ENCODE measurements at places on chromosomes 12 and 14.

DNA sequence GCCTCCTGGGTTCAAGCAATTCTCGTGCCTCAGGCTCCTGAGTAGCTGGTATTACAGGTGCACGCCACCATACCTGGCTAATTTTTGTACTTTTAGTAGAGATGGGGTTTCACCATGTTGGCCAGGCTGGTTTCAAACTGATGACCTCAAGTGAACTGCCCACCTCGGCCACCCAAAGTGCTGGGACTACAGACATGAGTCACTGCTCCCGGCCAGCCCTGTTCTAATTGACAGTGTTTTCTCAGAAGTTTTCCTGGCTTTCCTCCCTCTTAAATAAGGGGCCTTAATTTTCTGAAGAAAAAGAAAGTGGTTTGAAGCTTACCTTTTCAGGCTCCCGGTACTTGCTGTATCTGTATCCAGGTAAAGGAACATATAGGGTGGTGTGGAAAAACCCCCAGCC, 1.7 kb downstream of the HAL start:
- no peak for DNase-seq

DNA sequence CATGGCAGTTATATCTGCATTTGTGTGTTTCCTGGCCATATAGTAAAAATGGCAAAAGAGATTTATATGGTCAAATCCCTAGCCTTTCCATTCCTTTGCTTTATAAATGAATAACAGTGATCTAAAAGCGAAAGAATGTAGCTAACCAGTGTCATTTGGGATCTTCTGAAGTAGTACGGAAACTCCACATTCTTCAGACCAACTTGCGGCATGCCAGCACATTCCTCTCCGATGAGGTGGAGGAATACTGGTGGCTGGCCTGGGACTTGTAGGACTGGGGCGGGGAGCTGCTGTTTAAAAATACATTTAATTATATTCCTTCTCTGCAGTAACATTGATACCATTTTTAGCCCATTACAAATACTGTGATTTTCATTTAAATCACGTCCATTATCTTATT, 85.3 kb downstream of the SAMD4A start:
- DNase-seq, result no peak

DNA sequence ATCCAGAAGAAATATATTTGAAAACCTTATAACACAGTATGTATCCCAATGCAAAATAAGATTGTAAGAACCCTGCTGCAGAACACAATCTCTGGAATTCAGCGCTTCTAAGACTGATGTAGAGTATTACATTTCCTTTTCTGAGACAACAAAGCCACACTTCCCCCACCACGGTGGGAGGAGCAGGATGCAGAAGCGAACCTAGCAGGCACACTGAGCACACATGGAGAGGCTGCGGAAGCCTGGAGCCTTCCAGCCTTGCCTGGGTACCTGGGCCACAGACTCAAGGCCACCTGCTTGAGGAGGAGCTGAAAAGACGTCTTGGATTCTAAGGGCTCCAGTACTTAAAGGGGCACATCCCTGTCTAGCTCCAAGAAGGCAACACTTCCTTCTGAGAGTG, 46.4 kb downstream of the TCHP start:
- DNase-seq, result no peak

- DNase-seq, result no peak
Observed at GRCh38 chr12:103493199-103493598, 2.6 kb downstream of the C12orf42 start.

- no peak for DNase-seq
Observed at GRCh38 chr12:71092290-71092689, 65.5 kb downstream of the TSPAN8 start.

- no peak for DNase-seq
Observed at GRCh38 chr12:2322554-2323120, 269.9 kb downstream of the CACNA1C start.

Measured in stimulated activated CD4-positive, alpha-beta T cell treated with anti-CD3 and anti-CD28 coated beads, TNF-alpha, amount 100 ng/mL, for 24 hours (primary cell).